CD8-positive, alpha-beta T cell (primary cell): ENCODE measurements at places on chromosomes 6 and 20.
A peak's percentile ranks its signal among the peaks of the same experiment; 100 is the strongest.

- DNase-seq, result no peak
Observed at GRCh38 chr20:49893242-49894072, 21.9 kb downstream of the SPATA2 start.

DNA sequence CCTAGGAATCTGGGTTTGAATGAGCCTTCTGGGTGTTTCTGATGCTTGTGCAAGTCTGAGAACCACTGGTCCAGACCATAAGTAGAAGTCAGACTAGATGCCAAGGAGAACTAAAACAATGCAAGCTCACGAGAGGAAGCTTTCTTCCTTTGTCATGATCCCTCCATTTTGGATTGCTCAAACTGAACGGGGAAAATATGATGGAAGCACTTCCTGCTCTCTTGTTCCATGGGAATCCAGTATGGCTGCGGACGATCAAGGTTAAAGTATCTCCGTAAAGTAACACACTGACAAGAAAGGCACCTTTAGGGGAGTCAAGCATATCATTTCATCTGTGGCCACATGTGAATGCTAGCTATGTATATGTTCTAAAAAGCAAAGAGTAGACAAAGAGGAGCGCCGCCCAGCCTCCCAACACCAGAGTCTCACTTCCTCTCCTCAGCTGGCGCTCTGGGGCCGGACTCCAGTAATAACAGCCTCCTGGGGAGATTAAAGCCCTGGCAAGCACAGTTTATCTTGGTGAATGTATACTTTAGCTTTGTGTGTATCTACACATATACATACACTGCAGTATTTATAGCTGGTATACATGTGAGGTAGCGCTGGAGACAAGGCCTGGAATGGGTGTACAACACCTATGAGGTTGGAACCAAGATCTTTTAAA lies 88.1 kb downstream of the FOXC1 start:
- DNase-seq, result no peak

DNA sequence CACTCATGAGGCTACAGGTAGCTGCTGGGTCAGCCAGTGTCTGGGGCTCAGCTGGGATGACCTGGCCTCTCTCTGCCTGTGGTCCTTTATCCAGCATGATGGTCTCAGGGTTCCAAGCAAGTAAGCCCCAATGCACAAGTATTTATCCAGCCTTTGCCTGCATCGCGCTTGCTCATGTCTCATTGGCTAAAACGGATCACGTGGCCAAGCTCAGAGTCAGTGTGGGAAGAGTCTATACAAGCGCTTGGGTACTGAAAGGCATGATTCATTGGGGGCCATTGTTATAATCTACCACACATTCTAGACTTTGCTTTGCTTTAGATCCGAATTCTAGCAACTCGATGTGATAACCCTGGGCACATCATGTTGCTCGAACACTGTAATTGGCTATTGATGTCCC lies 48.3 kb downstream of the PPP1R16B start:
- no peak for DNase-seq

DNA sequence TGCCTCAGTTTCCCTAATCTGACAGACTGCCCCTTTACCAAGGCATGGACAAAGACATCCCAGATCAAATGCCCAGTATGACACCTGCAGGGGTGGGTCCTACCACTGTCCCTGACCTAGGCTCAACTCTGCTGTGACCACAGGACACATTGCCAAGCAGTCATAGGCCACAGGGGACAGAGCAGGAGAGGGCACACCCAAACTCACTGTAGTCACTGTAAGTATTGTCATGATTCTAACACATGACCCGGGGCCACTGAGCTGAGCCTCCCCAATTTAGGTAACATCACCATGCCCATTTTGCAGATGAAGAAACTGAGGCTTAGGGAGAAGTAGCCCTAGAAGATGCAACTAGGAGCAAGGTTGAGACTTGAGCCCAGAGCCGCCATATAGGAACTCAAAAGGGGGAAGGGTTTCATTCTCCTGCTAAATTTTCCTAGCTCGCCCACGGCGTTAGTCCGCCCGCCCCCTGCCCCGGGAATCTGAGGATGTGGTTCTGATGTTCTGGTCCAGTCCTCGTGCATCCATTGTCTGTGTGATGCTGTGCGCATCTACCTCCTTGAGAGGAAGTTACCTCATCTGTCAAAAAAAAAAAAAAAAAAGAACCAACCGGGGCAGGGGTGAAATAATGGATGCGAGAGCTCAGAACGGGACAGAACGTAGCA lies 44.8 kb downstream of the PMEPA1 start:
- DNase-seq, result no peak

GRCh38 chr20:37988306-37988954 lies 44.8 kb downstream of the TTI1 start:
- DNase-seq, result no peak

- DNase-seq, result no peak
Observed at GRCh38 chr6:71706523-71706922, 179.8 kb upstream of the RIMS1 start.

DNA sequence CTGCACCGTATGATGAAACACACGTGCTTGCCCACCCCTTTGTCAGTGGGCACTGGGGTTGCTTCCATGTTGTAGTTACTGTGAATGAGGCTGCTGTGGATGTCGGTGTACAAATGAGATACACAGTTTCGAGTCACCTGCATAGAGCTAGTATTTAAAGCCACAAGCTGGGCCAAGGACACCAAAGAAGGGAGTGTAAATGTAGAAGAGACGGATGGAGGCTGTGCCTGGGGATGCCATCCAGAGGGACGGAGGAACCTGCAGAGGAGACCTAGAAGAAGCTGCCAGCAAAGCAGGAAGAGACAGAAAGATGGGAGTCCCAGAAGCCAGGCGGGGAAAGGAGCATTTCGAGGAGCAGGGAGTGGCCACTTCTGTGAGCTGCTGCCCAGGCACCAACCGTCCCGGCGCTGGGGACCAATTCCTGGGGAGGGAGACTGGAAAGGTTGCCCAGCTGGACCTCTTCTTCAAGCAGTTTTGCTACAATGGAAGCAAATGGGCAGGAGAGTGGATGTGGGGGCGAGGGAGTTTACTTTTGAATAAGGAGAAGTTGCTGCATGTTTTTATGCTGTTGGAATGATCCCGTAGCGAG lies 339.3 kb downstream of the ZFAND3 start:
- DNase-seq, result no peak

- DNase-seq, result peak; percentile 66
Observed at GRCh38 chr6:7073821-7074525, 33.8 kb upstream of the RREB1 start.

- no peak for DNase-seq
Observed at GRCh38 chr6:47529734-47530133, 52.1 kb downstream of the CD2AP start.

DNA sequence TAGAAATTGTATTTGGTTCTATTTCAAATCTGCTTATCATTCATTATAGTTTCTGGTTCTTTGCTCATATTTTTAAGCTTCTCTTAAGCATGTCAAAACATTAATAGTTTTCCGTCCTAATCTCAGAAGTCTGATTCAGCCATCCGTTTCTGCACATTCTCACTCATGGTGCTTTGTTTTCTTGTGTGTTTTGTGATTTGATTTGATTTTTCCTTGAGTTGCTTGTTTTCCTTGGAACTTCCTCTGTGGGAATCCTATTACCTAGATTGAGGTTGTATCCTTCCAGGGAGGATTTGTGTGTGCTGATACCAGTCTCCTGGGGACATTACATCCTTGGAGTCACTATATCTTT lies 7.9 kb downstream of the SNX9 start:
- DNase-seq, result no peak

DNA sequence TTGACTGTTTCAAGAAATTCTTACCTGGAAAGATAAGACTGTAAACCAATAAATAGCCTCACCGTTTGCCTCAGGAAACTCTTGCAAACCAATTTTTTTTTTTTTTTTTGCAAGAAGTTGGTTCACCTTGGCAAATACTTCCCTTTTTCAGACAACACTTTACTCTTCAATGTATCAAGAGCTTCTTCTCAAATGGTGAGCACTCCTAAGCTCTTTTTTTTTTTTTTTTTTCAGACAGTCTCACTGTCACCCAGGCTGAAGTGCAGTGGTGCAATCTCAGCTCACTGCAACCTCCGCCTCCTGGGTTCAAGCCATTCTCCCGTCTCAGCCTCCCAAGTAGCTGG lies 22.7 kb upstream of the SNTA1 start:
- no peak for DNase-seq

DNA sequence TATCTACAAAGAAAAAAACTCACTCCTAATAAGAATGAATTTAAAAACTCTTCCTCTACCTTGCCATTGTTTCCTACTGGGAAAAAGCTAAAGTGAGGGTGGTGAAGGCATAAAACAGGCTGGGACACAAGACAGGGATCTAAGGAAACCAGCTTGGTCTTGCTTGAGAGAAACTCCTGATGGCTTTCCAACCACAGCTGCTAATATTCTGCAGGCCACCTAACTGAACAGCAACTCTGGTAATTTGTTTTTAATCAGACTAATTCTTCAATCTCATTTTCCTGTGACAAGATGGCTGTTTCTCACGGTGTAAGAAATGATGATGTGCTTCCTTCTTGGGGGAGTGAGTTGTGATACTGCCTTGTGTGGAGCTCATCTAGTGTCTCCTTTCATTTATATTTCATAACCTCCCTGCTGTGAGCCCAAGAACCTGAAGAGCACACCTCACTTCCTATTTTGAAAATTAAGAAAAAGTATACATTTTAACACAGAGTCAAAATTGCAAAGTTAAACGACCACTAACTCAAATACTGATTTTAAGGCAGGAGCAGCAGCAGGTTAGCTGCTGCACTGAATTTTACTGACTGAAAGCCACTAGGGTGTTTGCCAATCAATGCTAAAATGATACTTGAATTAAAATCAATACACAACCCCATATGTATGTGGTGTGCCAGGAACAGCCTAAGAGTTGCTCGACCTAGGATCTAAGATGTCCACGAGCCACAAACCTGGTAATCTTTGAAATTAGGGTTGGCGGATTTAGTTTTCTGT lies 58.0 kb downstream of the BACH2 start:
- DNase-seq, result no peak

DNA sequence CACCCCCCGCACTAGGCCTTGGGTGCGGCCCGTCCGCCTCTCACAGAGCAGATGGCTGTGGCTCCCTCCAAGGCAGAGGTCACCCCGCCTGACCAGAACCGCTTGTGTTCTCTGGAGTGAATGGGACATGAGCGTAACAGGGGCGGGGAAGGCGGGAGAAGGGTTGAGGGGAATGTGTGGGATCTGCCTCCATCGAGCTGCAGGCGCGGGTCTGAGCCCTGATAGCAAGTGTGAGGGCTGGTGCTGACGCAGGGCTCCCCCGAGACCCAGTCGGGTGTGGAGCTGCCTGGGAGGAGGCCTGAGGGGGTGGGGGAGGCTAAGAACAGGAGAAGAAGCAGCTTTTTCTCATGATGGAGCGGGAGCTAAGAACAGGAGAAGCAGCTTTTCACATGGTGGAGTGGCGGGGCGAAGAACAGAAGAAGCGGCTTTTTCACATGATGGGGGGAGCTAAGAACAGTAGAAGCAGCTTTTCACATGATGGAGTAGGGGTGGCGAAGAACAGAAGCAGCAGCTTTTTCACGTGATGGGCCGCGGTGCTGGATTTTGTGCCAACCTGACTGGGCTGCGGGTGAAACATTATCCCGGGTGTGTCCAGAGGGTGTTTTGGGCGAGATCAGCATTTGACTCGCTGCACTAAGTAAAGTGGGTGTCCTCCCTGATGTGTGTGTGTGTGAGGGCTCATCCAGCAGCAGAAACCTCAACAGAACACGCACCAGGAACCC lies 169.3 kb downstream of the TTLL2 start:
- DNase-seq, result no peak

DNA sequence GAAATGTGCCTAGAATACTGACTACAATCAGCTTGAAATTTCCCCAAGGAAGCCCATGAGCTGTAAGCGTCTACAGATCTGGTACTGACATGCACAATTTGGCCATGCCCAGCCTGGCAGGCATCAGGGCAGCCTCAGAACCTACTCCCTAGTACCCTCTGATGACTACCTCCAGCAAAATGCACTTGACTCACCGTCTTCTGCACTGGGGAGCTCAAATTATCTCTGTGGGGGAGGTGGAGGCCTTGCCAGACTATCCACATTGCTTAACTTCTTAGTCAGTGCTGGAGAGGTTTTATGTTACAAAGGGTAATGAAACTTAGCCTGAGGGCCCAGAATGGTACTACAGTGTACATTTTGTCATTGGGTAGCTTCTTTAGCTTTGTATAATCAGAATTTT lies 126.0 kb upstream of the ADGRF1 start:
- DNase-seq, result no peak

GRCh38 chr6:145569140-145569539 lies 166.2 kb downstream of the EPM2A start:
- DNase-seq, result no peak

- DNase-seq, result no peak
Observed at GRCh38 chr6:132161283-132161682, 210.1 kb upstream of the CCN2 start.

DNA sequence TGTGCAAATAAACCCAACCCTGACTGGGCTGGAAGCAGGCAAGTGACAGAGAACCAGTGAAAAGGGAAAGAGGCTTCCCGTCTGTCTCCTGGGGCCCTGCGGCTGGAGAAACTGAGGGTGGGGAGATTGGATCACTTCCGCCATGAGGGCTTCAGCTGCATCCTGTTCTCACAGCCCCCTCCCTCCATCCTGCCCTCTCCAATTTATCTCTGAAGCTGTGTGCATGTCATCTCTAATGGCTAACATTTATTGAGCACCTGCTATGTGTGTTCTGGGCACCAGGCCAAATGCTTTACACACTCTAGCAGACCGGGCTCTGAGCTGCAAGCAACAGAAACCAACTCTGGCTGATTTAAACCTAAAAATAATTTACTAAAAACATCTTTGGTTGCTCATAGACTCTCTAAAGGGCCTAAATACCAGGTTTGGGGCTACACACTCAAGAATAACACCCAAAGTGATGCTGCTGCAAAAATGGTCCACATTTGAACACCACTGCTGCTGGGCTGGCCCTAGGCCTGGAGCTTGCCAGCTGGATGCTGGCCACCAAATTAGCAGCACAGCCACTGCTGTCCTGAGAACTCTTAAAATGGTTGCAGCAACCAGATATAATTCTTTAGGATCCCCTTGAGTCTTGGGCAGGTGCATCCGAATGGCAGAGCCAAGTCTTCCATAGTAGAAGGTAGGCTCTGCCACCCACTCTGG lies 123.6 kb upstream of the LRFN2 start:
- DNase-seq, result no peak

DNA sequence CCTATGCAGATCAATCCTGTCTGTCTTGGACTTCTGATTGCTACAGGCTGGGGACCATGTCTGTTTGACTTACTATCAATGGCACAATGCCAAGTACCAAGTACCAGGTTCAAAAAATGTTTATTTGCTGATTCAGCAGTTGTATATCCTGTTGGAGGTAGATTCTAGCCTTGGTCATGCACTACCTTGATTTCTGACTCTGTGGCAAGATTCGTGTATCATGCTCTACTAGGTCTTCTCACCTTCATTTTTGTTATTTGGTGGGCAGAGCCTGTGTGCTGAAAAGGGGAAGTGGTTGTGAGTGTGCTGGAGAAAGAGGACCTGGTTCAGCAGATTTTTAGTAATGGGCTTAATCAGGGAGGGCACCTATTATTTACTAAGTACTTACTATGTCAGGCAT lies 192.4 kb upstream of the MYLIP start:
- no peak for DNase-seq

GRCh38 chr6:112325444-112325843 lies 21.7 kb upstream of the RFPL4B start:
- DNase-seq, result no peak
